Esophagus muscularis mucosa (tissue), 4 donors: ENCODE measurements at places on chromosomes 1 and 21. TPM values are rescaled to one million over a fixed set of nuclear protein-coding genes. Genes with fewer than 3 reads are reported as not detected.

GBP4 gene
- total RNA-seq = 9.6 TPM

MTMR11 gene
- total RNA-seq = 15.0 TPM

PIGR gene
- not detected for total RNA-seq

PRR9 gene
- 1.2 TPM for total RNA-seq

HLX gene
- 8.7 TPM for total RNA-seq

RIPPLY3 gene
- total RNA-seq = not detected

TINAGL1 gene
- total RNA-seq = 337 TPM

LMNA gene
- total RNA-seq = 589 TPM

TMEM269 gene
- total RNA-seq = not detected
